ENCODE measurements at places on chromosomes 3 and 15.

DNA sequence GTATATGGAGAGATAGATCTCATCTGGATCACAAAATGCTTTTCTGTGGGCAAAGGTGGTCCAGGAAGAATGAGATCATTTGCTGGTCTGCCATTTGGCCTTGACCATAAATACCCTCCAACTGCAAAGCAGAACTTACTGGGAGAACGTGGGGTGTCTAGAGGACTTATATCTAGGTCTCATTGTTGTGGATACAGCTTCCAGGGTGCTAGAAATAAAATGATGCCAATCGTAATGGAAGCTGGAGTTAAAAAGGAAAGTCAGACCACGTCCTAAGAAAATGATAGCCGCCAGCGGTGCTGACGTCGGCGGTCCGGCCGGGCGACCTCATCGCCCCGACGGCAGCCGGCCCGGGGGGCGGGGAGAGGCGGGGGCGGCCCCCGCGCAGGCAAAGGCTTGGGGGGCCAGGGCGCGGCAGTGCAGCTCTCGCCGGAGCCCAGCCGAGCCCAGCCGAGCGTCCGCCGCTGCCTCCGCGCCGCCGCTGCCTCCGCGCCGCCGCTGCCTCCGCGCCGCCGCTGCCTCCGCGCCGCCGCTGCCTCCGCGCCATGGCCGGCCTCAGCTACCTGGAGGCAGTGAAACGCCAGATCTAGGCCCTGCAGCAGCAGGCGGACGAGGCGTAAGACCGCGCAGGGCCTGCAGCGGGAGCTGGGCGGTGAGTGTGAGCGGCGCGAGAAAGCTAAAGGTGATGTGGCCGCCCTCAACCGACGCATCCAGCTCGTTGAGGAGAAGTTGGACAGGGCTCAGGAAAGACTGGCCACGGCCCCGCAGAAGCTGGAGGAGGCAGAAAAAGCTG, 89.5 kb downstream of the EOMES start:
- peak; percentile 38 for DNase-seq

DNA sequence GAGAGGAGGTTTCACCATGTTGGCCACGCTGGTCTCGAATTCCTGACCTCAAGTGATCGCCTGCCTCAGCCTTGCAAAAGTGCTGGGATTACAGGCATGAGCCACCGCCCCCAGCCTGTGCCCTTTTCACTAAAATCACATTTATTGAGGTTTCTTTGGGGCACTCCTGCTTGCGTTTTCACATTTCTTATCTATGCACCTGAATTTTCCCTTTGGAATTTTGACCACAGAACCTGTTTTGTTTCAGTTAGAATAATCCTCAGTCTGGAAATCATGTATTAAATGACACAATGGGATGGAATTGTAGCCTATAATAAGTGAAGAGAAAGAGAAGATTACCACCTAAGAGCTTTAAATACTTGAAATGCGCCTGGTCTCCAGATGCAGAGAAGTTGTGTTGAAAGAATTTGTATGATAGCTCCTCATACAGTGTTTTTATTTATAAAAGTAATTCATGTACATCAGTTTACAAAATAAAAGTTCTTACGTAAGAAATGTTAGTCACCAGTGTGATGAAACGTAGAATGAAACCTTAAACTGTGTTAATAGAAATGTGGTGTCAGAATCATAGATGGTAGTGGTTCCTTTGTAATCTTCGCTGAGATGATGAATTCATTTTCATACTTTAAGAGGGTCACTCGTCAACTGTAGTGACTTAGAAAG, 107.0 kb downstream of the TCF12 start:
- DNase-seq, result no peak

- DNase-seq, result no peak
Observed at GRCh38 chr3:141087778-141088130, 36.6 kb downstream of the SPSB4 start.

GRCh38 chr3:42229942-42230688, 35.9 kb downstream of the CCK start:
- no peak for DNase-seq

Measured in stimulated activated CD4-positive, alpha-beta T cell treated with anti-CD3 and anti-CD28 coated beads, Interleukin-12 subunit alpha, Interleukin-12 subunit beta, amount 100 ng/mL, for 4 hours (primary cell).